GM13977 (cell line): ENCODE measurements at places on chromosomes 1 and 21.
A peak's percentile ranks its signal among the peaks of the same experiment; 100 is the strongest.

DNA sequence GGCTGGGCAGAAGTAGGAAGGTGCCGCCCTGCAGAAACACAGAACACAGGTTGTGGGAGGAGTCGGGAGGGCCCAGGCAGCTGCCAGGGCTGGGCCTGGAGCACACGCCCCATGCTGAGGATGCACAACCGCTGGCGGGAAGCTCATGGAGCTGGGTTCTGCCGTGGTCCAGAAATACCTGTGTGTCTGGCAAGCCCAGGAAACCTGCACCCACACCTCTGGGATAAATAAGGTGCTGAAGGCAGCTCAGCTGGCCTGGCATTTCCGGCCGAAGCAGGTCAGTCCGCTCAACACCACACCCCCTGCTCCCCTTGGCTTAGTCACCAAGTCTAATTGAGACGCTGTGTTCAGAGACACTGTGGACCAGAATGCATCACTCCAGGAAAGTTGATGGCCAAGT is 32.1 kb downstream of the CTNNBIP1 start:
- DNase-seq = no peak

- no peak for DNase-seq
These were observed 25.3 kb downstream of the KNCN start for GRCh38 chr1:46526013-46526690.

GRCh38 chr1:116569776-116570357 is 959 bp downstream of the CD58 start:
- DNase-seq = no peak

DNA sequence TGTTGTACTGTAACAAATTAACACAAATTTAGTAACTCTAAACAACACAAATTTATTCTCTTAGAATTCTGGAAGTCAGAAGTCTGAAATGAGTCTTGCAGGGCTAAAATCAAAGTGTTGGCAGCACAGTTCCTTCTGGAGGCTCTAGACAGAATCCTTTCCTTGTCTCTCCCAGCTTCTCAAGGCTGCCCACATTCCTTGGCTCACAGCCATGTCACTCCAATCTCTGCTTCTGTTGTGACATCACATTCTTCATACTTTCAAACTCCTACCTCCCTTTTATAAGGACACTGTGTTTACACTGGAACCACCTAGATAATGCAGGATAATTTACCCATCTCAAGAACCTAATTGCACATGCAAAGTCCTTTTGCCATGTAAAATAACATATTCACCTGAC is 225.0 kb upstream of the PRMT6 start:
- DNase-seq = no peak

DNA sequence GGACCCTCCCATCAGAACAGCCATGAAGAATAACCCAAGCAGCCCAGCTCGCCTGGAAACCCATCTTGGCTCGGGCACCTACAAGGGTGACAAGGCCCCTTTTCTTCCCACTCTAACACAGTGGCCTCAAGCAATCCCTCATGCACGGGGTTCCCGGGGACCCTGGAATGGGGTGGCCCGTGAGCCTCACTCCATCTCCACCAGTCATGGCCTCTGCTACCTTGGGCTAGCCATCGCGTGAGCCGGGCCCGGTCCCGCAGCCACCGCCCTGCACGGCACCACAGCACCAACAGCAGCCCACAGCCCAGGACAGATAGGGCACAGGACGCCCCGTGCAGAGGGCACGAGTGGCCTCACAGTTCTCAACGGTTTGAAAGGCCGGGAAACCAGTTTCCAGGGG is 19.0 kb downstream of the WDR4 start:
- DNase-seq = no peak

- DNase-seq = no peak
These were observed 38.4 kb downstream of the STPG1 start for GRCh38 chr1:24374891-24375786.

DNA sequence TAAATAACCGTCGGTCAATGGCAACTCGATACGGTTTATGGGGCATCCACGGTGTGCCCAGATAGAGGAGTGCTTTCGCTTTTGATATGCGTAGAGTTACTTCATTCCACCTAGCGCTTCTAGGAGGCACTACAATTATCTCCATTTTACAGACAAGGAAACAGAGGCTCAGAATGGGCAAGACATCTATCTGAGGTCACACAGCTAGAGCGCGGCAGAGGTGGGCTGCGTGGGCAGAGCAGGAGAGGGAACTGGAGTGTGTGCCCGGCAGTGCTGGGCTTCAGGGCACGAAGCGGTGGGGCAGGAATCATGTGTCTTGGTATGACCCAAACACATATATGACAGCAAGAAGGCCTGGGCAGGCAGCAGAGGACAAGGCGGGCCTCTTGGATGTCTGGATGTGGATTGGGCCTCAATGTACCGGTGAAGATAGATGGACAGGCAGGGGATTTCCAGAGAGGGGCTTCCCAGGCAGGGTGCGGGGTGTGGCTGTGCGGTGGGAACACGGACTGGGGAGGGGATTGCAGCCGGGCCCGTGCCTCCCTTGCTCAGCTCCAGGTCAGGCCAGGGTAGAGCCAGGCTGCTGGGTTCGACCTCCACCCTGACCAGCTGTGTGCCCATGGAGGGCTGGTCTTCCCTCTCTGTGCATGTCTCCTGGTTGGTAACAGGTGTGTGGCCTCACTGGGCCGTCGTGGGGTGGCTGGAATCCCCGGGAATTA is 21.2 kb downstream of the TP73 start:
- DNase-seq = peak; percentile 61

DNA sequence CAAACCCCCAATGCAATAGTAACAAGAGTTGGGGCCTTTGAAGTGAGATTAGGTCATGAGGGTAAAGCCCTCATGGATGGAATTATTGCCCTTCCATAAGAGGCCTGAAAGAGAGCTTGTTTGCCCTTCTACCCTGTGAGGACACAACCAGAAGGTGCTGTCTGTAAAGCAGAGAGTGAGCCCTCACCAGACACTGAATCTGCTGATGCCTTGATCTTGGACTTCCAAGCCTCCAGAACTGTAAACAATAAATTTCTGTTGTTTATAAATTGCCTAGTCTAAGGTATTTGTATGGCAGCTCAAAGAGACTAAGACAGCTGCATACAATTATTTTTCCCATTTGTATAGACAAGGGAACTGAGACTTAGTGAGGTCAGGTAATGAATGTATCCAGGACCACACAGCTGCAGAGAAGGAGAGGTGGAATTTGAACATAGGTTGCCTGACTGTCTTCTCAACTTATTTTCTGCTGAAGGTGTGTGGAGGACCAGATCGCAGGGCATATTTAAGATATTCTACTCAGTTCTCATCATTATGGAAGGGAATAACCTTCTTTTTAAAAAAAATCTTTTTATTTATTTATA is 18.7 kb downstream of the IL23R start:
- DNase-seq = no peak

DNA sequence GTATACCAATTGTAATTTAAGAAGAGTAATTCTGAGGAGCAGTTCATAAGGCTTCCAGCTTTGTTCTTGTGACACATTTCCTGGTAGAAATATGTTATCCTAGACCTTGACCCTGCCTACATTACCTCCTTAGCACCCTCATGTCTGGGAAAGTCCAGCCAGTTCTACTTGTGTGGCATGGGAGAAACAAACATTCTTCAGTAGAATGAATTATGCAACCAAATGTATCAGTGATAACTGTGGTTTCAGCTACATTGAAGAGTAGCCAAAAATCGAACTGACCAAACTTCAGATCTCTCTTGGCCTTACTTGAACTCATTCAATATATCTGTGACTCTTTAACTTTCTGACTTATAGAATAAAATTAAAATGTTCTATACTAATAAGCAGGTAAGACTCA is 308.1 kb upstream of the LYPLAL1 start:
- no peak for DNase-seq

DNA sequence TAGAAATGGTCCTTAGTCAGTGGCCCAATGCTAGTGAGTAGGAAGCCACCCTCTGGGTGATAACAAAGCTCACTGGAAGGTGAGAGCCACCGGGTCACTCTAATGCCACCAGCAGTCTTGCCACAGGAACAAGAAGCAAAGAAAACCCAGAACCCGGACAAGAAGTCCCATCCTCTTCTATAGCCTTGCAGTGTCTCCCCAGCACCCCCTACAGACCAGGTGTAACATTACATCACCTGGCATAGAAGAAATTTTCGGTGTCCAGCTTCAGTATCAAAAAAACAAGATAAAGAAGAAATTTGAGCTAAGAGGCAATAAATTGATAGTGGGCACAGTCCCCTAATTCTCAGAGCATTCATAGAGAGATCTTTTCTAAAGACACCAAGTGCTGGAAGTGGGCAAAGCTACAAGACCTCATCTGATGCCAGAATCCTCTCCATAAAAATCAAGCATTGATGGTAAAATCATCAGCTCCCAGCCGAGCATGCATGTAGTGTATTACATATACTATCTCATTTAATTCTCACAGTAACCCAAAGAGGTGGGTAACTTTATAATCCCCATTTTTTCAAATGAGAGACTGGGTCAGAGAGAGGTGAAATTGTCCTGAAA is 491.0 kb downstream of the MATN1 start:
- DNase-seq = peak; percentile 62

DNA sequence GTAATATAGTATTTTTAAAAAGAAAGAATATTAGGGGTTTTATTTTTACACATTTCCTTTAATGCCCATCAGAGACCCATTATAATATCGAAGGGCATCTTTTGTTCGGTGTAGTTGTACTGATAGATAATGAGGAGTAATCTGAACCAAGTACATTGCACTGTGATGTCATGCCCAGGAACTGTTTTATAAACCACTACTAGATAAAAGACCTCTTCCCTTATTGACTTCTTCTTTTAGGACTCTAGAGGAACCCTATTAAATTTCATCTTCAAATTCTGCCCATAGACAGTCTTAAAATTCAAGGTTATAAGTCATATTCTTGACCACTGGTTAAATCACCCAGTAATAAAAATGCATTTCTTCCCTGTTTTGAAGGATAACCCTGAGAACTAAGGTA is 206.5 kb downstream of the NRIP1 start:
- DNase-seq = no peak

GRCh38 chr1:169528215-169529067 is 42.7 kb upstream of the SLC19A2 start:
- DNase-seq = no peak

DNA sequence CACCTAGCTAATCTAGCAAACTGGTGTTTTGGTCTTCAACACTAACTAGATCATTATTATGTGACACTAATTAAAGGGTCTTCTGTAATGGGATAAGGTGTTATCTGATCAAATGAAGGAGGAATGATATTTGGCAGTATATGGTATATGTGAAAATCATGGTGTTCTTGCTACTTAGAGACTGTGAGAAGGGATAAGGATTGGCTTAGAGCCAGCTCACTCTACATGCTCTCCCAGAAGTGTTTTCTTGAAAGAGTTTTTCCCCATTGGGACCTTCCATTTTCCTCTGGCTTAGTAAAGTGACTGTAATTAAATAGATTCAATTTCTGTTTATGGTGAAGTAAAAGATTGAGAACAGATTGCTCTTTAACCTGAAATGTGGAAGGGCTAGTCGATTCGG is 71.2 kb upstream of the RGL1 start:
- no peak for DNase-seq

GRCh38 chr1:7761103-7761502 is 10.0 kb upstream of the VAMP3 start:
- no peak for DNase-seq

GRCh38 chr1:2226525-2227345 is 1.4 kb upstream of the SKI start:
- no peak for DNase-seq

- no peak for DNase-seq
These were observed 10.5 kb downstream of the ATP5IF1 start for GRCh38 chr1:28246427-28246832.
